ENCODE measurements at places on chromosomes 7 and 10. TPM values are rescaled to one million over a fixed set of nuclear protein-coding genes. Genes with fewer than 3 reads are reported as not detected.

DNA sequence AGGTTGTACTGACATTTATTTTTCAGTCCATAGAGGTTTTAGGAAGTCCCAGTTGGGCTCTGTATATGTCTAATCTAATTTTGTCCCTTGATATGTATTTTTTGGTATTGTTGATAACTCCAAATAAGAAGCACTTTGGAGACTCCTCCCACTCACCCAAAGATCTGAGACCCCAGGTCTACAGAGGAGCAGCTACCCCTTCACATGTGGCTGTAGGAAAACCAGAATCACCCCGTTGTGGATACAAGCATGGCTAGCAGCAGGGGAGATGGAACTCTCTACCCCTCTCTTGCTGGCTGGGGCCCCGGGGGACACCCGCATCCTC is 9.4 kb downstream of the HHEX start:
- peak; percentile 82 for DNase-seq

Gene NFE2L3
- total RNA-seq: 0.59 TPM

Gene METTL27
- 8.7 TPM for total RNA-seq

Gene KIF11
- total RNA-seq: 5.3 TPM

Gene AKR1C8
- not detected for total RNA-seq

DNA sequence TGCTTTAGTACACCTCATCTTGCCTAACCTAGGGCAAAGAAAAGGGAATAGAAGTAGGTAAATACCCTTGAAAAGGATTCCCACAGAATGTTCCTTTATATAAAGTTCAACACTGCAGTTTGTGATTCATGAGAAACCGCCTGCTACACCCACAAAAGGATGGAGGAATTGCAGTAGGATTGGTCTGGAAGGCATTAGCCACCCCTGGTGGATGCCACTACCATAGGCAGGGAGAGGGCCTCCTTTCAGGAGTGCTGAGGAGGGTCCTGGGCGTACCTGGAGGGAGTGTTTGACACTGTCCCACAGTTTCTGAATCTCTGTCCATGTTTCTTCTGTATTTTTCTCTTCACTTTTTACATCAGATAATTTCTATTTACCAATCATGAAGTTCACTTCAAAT is 221.8 kb upstream of the TMEM72 start:
- no peak for DNase-seq

Gene COL26A1
- not detected for total RNA-seq

- no peak for DNase-seq
Measured at GRCh38 chr10:125415006-125415633, 254.8 kb upstream of the CTBP2 start.

GRCh38 chr10:24163485-24163884 is 45.5 kb upstream of the KIAA1217 start:
- DNase-seq: no peak

DNA sequence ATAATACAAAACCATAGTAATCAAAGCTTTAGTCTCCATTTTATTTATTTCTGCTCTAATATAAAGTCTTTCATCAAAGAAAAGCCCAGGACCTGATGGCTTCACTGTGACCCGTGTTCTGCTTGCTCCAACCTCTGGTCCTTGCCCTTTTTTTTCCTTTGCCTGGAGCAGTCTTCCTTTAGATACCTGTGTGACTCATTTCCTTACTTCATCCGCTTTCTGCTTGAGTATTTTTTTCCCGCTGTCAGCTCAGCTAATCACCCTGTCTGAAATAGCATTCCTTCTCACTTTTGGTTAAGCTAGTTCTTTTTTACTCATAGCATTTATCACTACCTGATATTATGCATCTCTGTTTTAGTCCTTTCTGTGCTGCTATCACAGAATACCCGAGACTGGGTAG is 194.8 kb downstream of the ABCA13 start:
- no peak for DNase-seq

DNA sequence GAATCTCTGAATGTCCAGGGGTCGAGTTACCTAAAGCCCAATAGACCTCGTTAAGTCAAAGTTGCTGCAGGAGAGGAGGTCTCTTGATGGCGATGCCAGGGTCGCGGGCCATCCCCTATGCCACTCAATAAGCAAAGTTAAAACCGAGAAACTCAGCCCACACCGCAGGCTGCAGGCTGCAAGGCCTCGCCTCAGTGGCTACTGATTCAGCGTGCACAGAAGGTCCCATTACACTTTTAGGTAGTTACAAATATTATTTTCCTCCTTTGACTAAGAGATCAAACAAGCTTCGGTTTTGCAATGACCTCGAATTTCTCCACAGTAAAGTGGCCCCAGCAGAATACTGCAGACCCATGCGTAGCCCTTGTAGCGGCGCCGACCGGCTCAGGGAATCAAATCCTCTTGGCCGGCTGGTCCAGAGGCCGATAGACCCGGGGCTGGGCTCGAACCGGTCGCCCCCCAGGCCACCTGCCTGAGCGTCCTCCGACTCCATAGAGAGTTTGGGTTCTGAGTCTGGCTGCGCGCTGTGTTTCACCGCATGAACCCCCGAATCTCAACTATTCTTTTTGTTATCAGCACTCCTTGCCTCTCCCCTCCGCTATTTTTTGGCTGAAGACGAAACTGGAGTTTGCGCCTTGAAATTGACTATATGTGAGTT is 2.3 kb downstream of the C1QL3 start:
- DNase-seq: no peak

DNA sequence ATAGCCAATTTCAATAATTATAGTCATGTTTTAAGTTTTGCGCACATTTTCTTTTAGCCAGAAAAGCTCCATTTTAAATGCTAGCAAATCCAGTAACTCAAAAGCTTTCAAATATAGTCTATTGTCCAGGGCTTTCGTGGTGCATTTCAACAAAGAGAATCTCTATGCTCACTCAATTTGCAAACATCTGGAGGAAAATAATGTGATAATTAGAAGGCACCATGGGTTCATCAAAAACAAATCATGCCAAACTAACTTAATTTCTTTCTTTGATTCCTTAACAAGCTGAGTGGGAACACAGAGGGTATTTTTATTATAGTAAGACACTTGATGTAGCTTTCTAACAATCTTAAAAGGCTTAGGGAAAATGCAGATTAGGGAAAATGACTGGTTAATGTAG is 179.8 kb downstream of the NXPH1 start:
- DNase-seq: no peak

GRCh38 chr7:131222171-131222570 is 105.5 kb upstream of the MKLN1 start:
- no peak for DNase-seq

DNA sequence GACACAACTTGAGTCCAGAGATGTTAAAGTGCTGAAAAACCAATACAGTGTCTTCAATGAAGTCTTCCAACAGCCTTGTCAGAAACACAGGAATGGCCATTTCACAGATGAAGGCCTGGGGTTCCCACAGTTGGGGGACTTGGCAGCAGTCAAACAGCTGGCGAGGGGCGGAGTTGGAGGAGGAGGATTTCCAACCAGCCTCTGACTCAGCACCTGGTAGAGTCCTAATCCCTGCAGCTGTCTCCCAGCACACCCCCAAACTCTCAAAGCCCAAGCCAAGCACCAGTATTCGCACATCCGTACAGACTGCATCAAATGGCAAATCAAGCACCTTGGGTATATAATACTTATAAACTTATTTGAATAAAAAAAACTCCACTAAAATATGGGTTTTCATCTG is 28.0 kb downstream of the CTBP2 start:
- no peak for DNase-seq

GRCh38 chr10:42753126-42753506 is 29.5 kb upstream of the BMS1 start:
- DNase-seq: peak; percentile 97

GRCh38 chr7:22572292-22572691 is 72.3 kb upstream of the STEAP1B start:
- no peak for DNase-seq

DNA sequence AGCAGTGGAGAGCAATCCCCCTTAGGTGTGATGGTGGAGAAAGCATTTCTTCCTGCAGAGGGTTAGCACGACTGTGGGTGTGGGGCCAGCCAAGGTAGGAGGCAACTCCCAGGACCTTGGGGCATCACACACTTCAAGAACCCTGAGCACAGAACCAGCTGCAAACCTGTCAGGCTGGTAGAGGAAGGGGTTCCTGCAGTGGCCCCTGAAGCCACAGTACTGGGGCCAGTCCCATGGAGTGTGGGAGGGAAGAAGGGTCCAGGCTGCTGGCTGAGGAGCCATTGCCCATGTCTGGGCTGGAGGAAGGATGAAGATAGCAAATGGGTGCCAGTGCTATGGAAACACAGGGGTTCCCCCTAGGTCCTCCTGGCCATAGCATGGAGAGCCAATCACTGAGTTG is 110.5 kb downstream of the VWC2 start:
- no peak for DNase-seq

DNA sequence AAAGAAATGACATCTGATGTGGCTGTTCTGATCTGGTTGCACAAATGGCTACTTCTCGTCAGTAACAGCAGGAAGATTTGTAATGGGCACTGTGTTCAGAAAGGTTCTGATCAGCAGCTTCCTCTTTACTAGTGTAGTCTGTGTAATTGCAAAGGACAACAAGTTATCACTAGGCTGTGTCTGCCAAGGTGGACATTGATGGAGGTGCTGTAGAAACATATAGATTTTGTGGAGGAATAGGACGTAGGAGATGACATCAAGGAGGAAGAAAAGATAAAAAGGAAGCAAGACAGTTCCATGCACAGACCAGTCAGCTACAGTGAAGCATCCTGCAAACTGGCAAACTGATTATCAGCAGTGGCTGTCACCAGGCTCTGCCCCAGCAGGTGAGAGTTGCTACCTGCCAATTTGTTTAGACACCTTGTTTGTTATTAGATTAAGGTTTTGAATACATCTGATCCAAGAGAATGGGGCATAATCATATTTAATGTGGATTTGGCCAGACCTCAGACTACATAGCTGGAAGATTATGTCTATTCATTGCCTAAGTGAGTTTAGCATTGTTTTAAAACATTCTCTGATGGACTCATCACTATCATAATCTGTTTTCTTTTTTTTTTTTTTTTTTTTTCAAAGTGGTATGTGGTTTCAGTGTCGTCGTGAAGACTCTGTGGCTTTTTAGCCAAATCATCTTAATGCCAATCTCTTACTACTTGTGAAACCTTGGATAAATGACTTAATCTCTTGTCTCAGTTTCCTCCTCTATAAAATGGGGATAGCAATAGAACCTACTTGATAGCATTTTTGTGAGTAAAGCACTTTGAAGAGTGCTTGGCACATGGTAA is 417.9 kb upstream of the LRGUK start:
- no peak for DNase-seq

DNA sequence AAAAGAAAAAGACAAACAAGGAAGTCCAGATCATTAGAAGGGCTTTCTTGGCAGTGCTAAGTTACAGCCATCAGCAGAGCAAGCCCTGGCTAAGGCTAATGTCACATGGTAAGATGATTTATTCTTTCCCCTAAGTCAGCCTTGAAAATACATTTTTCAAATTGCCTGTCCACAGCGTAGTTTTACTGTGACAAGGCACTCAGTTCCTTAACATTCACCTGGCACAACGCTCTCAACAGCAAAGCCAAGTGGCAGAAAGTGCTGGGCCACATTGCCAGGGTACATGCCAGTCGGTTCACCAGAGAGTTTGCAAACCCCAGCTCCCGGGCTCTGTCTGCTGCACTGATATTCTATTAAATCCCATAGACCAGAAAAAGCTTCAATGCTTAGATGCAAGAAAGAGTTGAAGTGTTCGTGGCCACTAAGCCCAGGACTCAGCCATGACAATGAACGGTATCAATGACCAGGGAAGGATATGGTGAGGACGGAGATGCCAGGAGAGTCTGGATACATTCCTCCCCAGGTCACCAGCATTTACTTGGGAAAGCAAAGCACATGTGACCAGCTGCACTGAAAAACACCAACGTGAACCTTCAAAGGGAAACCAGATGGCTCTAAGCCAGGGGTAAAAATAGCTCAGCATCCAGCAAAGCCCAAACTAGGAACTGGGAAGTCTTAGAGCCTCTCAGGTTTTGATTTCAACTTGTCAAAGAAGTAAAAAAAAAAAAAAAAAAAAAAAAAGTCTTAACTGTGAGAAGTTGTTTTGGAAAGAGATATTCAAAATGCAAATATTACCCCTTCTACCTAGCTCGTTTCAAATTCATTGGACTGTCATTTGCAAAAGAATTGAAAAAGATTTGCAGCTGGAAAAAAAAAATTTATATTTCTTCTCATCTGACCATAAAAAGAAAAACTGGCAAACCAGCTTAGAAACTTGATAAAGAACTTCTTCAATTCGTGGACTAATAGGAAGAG is 23.9 kb upstream of the MPP7 start:
- DNase-seq: no peak

GRCh38 chr7:27178366-27178765 is 4.2 kb upstream of the HOXA10 start:
- DNase-seq: peak; percentile 93

- DNase-seq: no peak
Measured at GRCh38 chr7:45601094-45601493, 26.9 kb downstream of the ADCY1 start.

Gene SPDYE11
- total RNA-seq: not detected

Gene ELMO1
- total RNA-seq: 2.2 TPM

- no peak for DNase-seq
Measured at GRCh38 chr10:43965918-43966570, 317.4 kb upstream of the ZNF32 start.

GRCh38 chr10:49538381-49539319 is at the start of gene ERCC6:
TSS of gene ERCC6 (minus strand) at chr10:49539121.
- peak; percentile 98 for DNase-seq

DNA sequence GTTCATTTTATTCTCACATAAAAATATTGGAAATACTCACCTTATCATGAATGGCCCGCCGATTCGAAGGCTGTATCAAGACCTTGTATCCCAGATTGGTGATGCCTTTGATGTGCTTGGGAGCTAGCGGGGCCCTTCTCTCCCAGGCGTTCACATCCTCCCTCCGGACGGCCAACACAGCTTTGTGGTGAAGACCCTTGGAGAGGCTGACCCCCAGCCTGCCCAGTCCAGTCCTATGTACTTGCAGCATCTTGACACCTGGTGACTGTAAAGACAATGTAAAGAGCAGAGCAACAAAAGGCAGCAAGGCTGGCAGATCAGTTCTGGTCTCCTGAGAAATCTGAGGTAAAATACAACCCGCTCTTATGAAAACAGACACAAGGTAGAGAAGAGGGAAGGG is 10.6 kb downstream of the AASS start:
- no peak for DNase-seq

Gene ADCYAP1R1
- not detected for total RNA-seq

GRCh38 chr7:13259930-13260329 is 572.5 kb downstream of the ARL4A start:
- no peak for DNase-seq

GRCh38 chr7:151372612-151373265 is 31.1 kb downstream of the NUB1 start:
- peak; percentile 85 for DNase-seq

Gene ZNF804B
- total RNA-seq: not detected

GRCh38 chr10:107206833-107207232 is 42.3 kb upstream of the SORCS1 start:
- DNase-seq: no peak
